ENCODE measurements at places on chromosomes 3 and 15.

DNA sequence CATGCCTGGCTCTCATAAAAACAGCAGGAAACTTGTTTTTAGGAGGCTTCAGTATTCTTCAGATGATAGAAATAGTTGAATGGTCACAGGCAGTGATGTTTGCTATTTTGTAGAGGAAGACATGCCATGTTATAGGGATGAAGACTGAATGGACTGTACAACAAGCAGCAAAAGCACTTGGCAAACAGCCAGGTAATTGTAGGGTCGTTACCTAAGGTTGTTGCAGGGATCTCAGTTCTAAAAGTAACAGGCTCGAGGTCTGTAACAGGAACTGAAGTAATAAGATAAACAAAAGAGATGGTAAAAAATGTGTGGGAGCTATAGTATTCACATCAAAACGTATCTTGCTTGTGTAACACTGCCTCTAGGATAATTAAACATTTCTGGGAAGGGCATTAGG is 116.3 kb downstream of the TFG start:
- DNase-seq = no peak

DNA sequence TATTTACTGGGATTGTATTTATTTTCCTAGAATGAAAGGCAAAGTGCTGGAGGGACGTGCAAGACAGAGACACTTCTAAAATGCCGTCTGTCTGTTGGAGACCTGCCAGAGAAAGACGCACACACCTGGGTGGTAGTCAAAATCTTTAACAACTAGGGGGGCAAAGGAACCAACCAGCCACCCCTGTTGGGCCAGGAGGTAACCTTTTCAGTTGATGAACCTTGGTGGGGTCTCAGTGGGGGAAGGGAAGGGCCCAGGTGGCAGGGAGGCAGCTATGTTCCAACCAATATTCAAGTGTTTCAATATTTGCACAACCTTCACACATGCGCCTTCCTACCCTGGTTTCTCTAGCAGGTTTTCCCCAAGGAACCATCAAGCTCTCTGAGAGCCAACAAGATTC is 99.0 kb downstream of the MEGF11 start:
- DNase-seq = no peak

- DNase-seq = no peak
Measured at GRCh38 chr15:62940755-62941361, 101.7 kb upstream of the TPM1 start.

GRCh38 chr3:59316688-59317275 is 267.0 kb upstream of the CFAP20DC start:
- DNase-seq = no peak

GRCh38 chr3:111621535-111621934 is 26.4 kb upstream of the ZBED2 start:
- peak; percentile 36 for DNase-seq

- DNase-seq = peak; percentile 88
Measured at GRCh38 chr3:128845778-128846485, 33.5 kb upstream of the ACAD9 start.

GRCh38 chr3:191051037-191051436 is 148.0 kb upstream of the OSTN start:
- DNase-seq = no peak

DNA sequence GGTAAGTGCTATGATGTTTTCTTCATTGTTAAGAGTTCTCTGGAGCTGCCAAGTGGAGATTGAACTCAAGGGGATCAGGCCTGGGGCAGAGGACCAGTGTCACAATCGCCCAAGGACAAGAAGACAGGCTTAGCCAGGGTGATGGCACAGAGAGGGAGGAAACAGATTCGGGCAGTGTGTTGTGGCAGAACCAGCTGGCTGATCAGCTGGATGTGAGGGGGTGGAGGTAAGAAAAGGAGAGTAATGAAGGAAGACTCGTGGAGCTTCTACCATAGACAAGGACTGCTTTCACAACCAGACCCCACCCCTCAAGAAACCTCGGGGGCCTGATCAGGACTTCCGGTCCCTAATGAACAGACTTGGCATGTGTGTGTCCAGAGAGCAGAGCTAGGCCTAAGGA is 60.9 kb upstream of the LINGO1 start:
- DNase-seq = no peak

DNA sequence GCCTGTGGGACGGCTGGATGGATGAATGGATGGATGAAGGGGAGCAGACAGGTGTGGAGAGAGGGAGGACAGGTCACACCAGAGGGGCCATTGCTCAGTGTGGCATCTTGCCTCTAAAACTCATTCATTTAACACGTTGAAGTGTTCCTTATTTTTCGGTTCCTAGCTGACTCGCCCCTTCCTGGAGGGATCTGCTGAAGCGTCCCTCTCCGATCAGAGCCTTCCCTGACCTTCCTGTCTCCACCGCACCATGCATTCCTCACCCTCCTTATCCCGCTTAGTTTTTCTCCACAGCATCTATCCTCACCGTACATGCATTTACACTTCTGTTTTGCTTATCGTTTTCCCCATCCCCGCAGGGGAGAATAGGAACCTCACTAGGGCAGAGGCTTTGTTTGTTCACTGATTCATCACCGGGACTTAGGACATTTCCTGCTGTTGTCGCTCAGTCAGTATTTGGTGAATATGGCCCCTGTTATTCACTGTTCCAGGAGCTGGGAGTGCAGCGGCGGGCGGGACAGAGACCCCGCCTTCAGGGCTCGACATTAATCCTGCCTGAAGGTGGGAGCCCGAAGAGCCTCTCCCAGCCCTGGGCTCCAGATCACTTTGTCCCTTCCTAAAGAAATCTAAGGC is 32.0 kb downstream of the FOXL2 start:
- DNase-seq = no peak

DNA sequence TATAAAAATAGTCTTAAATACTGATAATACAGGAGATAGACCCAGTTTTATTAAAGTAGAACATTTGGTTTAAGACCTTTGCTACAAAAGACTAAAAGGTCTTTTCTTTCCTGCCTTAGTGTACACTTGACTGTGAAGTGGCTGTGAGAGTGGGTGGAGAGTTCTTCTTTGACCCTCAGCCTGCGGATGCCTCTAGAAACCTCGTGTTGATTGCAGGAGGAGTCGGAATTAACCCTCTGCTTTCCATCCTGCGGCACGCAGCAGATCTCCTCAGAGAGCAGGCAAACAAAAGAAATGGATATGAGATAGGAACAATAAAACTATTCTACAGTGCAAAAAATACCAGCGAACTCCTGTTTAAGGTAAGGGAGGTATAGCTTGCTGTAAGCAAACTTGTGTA is 36.5 kb downstream of the OXNAD1 start:
- peak; percentile 40 for DNase-seq

GRCh38 chr15:23567921-23568320 is 2.4 kb downstream of the MKRN3 start:
- DNase-seq = no peak

DNA sequence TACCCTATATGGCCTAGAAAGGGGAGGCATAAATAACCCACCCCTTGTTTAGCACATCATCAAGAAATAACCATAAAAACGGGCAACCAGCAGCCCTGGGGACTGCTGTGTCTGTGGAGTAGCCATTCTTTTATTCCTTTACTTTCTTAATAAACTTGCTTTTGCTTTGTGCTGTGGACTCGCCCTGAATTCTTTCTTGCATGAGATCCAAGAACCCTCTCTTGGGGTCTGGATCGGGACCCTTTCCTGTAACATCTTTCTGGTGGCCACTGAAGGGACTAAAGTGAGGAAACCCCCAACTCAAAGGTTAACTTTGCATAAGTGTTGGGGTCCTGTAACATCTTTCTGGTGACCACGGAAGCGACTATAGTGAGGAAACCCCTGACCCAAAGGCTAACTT is 15.7 kb upstream of the HHATL start:
- DNase-seq = no peak

GRCh38 chr3:68363796-68364195 is 568.6 kb downstream of the TAFA4 start:
- DNase-seq = no peak

- no peak for DNase-seq
Measured at GRCh38 chr15:48090666-48091065, 30.1 kb upstream of the SLC24A5 start.

DNA sequence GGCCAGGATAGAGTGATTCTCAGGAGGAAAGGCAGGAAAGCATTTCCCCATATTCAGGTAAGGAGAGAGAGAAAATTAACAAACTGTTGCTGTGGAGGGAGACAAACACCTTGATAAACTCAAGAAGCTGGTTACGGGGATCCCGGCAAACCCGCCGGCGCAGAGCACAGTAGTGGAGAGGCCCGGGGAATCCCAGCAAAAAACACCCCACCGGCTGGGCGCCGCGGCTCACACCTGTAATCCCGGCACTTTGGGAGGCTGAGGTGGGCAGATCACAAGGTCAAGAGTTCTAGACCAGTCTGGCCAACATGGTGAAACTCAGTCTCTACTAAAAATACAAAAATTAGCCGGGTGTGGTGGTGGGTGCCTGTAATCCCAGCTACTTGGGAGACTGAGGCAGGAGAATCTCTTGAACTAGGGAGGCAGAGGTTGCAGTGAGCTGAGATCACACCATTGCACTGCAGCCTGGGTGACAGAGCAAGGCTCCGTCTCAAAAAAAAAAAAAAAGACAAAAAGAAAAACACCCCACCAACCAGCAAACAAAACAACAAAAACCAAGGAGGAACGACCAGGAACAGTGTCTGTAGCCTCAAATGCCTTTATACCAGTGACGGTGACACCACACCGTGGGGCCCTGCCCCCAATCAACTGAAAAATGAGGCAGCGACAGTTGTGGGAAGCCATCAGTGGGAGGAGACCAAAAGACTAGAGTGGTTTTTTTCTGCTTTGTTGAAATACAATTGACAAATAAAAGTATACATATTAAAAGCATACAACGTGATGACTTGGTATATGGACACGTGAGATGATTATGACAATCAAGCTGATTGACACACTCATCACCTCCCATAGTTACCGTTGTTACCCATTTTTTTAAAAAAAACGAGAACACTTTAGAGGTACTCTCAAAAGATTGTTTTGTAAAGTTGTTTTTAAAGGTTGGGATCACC is 40.2 kb upstream of the IDH2 start:
- DNase-seq = peak; percentile 51

DNA sequence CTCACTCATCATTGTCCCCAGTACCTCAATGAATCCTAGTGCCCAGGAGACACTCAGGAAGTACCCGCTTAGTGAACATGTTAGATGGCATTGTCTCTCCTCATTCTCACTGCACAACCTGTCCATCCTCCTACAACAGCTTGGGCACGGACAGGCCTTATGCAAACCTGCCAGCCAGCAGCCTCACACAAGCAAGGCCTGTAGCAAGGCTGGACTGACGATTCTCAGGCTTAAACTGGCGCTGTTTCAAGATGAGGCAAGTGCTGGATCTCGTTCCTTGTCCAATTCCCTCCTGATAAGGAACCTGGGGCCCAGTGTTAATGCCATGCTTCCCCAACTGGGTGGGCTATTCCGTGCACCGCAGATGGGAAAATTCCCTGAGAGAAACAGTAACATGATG is 59.0 kb downstream of the CDCP1 start:
- DNase-seq = no peak

DNA sequence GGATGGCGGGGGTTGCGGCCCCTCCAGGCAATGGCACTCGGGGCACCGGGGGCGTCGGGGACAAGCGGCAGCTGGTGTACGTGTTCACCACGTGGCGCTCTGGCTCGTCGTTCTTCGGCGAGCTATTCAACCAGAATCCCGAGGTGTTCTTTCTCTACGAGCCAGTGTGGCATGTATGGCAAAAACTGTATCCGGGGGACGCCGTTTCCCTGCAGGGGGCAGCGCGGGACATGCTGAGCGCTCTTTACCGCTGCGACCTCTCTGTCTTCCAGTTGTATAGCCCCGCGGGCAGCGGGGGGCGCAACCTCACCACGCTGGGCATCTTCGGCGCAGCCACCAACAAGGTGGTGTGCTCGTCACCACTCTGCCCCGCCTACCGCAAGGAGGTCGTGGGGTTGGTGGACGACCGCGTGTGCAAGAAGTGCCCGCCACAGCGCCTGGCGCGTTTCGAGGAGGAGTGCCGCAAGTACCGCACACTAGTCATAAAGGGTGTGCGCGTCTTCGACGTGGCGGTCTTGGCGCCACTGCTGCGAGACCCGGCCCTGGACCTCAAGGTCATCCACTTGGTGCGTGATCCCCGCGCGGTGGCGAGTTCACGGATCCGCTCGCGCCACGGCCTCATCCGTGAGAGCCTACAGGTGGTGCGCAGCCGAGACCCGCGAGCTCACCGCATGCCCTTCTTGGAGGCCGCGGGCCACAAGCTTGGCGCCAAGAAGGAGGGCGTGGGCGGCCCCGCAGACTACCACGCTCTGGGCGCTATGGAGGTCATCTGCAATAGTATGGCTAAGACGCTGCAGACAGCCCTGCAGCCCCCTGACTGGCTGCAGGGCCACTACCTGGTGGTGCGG is 1.9 kb downstream of the CHST2 start:
- DNase-seq = peak; percentile 71

- DNase-seq = peak; percentile 2
Measured at GRCh38 chr3:15065550-15066007, 464 bp upstream of the MRPS25 start.

DNA sequence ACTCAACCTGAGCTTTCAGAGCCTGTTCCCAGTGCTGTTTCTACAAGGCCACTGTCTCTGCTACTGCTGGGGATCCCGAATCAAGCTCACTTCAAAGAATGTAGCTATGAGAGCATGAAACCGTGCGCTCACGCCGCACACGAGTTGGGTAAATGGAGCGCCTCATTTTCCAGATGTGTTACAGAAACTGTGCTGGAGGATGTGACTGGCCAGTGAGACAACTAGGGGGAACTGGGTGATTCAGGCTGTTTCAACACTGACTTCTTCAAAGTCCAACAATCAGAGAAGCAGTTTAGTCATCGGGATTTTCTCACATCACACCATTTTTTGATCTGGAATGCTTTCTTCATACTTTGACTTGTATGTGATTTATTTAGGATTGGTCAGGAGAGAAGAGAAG is 3.5 kb downstream of the ZNF710 start:
- DNase-seq = no peak

Data from CD4-positive, alpha-beta T cell treated with Interleukin-12 subunit alpha and Interleukin-12 subunit beta, for 1 hour (primary cell).